ENCODE measurements at places on chromosomes 12 and 14.

DNA sequence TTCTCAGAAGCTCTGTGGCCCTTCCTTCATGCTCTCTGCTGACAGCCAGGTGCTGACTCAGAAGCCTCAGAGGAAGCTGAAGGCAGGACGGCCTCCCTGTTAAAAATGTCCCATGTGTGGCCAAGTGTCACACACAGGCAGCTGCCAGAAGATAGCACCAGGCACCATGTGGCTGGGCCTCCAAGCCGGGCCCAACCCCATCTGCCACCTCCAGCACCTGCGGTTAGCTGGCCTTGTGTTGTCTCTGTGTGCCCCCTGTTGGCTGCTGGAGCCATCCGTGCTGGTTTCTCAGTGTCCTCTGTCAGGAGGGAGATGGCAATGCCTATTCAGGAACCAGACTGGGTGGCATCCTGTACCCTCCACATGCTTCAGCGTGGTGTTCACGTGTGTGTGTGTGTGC, 63.2 kb downstream of the TSPAN11 start:
- no peak for DNase-seq

GRCh38 chr14:68574461-68574860, 218.4 kb downstream of the ZFP36L1 start:
- DNase-seq: no peak

DNA sequence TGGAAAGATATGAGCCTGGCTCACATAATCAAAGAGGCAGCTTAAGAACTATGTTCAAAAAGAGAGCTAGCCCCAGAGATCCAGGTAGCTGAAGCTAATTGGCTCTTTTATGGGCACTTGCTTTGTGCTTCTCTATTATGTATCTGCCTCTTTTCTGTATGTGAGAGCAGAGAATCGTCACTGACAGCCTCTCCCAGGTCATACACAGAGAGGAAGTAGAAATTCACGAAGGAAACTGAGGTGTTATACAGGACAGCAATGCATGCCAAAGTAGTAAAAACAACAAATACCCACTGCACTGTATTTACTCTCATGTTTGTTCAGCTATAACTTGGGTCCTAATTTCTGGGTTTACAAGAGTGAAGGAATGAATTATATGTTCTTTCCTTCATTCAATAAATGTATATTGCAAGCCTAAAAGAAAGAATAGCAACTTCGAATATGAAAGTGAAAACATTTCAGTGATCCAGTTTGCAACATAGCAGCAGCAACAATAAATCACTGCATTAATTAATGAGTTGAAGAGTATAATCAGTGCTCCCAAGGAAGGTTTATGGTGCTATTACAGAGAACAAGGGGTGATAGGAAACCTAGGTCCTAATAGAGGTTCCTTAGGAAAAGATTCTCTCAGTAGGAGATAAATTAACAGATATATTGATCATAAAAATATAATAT, 47.1 kb upstream of the ATXN7L3B start:
- no peak for DNase-seq

DNA sequence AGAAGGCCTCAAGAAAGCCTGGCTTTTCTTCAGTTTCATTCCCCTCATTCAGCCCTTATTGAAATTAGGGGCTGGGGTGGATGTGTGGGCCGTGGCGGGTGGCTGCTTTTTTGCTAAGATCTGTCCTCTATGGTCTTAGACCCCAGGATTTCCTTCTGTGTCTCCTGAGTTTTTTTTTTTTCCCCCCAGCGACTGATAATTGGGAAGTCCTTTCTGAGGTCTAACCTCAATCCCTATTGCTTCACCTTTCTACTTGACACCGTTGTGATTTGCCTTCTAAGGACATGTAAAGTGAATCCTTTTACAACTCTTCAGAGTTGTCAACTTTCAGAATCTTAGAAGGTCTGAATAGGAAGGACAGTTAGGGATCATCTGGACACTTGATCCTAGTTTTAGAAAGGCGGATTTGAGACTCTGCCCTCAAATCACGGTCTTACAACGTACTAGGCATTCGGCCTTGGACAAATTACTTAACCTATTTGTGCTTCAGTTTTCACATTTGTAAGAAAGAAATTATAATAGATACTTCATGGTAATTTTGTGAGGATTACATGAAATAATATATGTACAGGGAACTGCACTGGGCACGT, 4.4 kb downstream of the GPR84 start:
- no peak for DNase-seq

- DNase-seq: no peak
Measured at GRCh38 chr12:13959131-13959723, 22.2 kb downstream of the GRIN2B start.

Measured in HTR-8/SVneo (cell line).